ENCODE measurements at places on chromosomes 7 and 10. TPM values are rescaled to one million over a fixed set of nuclear protein-coding genes. Genes with fewer than 3 reads are reported as not detected.

ZNF467 gene
- 2.2 TPM for total RNA-seq

ZNF239 gene
- 4.5 TPM for total RNA-seq

TNS3 gene
- 75.3 TPM for total RNA-seq

DNA sequence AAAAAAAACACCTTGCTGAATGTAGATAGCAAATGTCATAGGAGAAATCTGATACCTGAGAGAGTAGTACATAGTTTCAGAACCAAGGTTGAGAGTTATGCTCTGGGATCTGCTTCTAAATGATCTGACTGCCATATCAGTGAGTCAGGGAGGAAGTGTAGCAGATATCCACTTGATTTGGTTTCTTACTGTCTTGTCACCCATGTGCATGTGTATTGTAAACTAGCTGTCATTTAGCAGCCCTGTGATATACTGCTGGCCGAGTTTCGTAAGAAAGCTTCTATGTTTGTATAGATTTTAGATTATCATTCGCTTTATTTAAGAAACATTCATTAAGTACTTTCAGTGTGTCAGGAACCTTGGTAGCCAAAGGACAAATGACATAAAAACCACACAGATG is 42.0 kb downstream of the SP4 start:
- no peak for DNase-seq

DNA sequence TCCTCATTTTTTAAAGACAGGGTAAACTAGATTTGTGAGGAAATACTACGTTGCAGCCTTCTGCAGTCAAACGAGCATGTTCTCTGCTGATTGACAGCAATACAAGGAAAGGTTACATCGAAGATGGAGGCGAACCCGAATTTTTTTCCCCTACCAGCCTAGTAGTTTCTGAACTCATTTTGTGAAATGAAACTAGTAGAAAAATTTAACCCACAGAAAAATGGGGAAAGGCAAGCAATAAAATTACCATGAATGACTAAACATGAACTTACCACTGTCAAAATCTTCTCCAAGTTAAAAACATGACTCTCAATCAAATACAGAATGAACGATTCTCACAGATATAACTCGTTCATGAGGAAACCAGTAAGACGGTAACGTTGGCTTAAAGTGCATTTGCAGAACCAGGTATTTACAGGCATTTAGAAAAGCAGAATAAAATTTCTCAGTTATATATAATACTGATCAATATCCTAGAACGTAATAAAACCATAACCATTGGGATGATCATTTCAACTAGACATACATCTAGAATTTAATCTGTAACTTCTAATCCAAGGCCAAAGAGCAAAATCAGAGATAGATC is 73.9 kb downstream of the CELF2 start:
- no peak for DNase-seq

DNA sequence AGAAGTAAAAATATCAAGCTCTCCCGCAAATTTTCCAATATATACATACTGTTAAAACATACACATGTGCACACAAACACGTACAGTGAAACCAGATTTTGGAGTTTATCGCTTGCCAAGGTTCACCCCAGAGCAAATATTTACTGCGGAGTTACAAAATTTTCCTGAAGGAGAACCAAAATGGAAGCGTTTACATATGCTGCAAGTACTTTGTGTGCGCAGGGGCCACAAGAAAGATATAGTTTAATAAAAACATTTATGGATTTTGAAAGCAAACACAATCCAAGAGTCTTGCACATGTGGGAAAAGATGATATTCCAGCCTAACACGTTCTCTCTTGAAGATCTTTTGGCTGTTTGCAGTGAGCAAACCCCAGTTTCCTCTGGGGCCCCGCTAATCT is 301.3 kb upstream of the NFE2L3 start:
- no peak for DNase-seq

GRCh38 chr10:27779462-27780015 is 33.9 kb upstream of the MKX start:
- DNase-seq: no peak

GRCh38 chr7:332020-332517 is 42.1 kb downstream of the FOXL3 start:
- DNase-seq: no peak

GBX1 gene
- total RNA-seq: 1.9 TPM

GRCh38 chr7:99833289-99833877 is 5.6 kb downstream of the CYP3A43 start:
- no peak for DNase-seq

DNA sequence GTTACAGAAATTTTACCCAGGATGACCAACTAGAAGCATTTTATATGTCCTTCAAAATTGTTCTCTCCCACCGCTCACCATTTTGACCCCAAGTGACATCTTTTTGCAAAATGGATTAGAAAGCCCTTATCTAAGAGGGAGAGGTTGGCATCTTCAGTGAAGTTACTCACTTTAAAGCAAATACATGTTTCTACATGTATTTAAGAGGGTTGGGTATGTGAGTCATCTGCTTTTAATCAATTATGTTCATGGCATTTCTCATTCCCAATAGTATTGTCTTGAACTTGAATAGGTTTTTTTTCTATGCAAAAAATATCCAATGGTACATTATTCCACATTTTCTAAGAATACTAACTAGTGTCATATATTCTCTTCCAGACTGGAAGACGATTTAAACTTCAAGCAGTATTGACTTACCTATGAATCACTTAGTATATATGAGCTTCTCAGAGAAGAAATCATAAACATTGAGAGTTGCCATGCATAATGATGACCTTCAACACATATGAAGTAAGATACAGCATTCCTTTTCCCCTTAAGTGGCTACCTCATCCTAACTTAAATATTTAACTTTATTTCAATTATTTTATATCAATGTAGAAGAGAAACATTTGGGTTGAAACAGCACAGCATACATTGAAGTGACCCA is 132.8 kb downstream of the POLR1F start:
- no peak for DNase-seq

CHN2 gene
- 18.1 TPM for total RNA-seq

SPDYE3 gene
- not detected for total RNA-seq
